Ovary (tissue), 10 donors: ENCODE measurements at places on chromosomes 1 and 21. TPM values are rescaled to one million over a fixed set of nuclear protein-coding genes. Genes with fewer than 3 reads are reported as not detected.

DNA sequence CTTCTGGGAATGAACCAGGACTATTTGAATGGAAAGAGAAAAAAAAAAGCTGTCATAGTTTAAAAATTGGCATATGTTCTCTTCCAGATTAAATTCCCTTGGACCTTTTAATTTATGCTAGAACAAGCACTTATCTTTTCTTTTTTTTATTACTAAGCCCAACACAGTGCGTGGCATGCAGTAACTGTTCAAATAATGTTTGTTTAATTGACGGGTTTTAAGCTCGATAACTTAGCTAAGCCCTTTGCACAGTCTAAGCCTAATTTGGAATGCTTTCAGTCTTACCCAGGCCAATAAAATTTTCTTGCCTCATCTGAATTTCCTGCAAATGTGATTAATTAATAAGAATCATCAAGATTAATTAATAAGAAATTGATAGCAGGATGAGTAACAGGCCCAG lies 39.3 kb upstream of the EDEM3 start:
- H3K36me3 ChIP-seq: no peaks in the 10 kb centered on the region
- no peak for DNase-seq
- H3K4me1 ChIP-seq: no peaks in the 10 kb centered on the region
- no peak overlapping the region for H3K27ac ChIP-seq
- H3K27me3 ChIP-seq: no peaks in the 10 kb centered on the region
- no peak overlapping the region for H3K4me3 ChIP-seq

- no peak for DNase-seq
- H3K4me1 ChIP-seq: no peaks in the 10 kb centered on the region
- H3K27me3 ChIP-seq: no peaks in the 10 kb centered on the region
These were observed 8.0 kb downstream of the HES4 start for GRCh38 chr1:991895-992294.

- H3K27me3 ChIP-seq: no peaks in the 10 kb centered on the region
- H3K4me1 ChIP-seq: no peaks in the 10 kb centered on the region
- no peak overlapping the region for H3K27ac ChIP-seq
- H3K4me3 ChIP-seq: no peak overlapping the region
- no peaks in the 10 kb centered on the region for H3K36me3 ChIP-seq
- DNase-seq: no peak
These were observed 8.1 kb downstream of the KAZN start for GRCh38 chr1:14606632-14607031.

GRCh38 chr1:115865704-115866380 lies 24.9 kb upstream of the NHLH2 start:
- H3K27ac ChIP-seq: no peak overlapping the region
- no peak for DNase-seq
- no peak overlapping the region for H3K4me3 ChIP-seq
- H3K4me1 ChIP-seq: no peaks in the 10 kb centered on the region
- no peaks in the 10 kb centered on the region for H3K27me3 ChIP-seq

- no peaks in the 10 kb centered on the region for H3K4me1 ChIP-seq
- H3K36me3 ChIP-seq: no peaks in the 10 kb centered on the region
- no peak overlapping the region for H3K27ac ChIP-seq
- no peaks in the 10 kb centered on the region for H3K27me3 ChIP-seq
- DNase-seq: no peak
These were observed 246.3 kb downstream of the DPYD start for GRCh38 chr1:97674517-97674916.

GRCh38 chr1:193539731-193540459 lies 353.5 kb upstream of the B3GALT2 start:
- no peak overlapping the region for H3K4me3 ChIP-seq
- no peak for DNase-seq
- peaks cover 3% of the 10 kb centered on the region for H3K4me1 ChIP-seq
- H3K27me3 ChIP-seq: no peaks in the 10 kb centered on the region
- no peaks in the 10 kb centered on the region for H3K36me3 ChIP-seq

- no peak overlapping the region for H3K4me3 ChIP-seq
- no peaks in the 10 kb centered on the region for H3K4me1 ChIP-seq
- H3K27me3 ChIP-seq: no peaks in the 10 kb centered on the region
- no peak for DNase-seq
These were observed 22.8 kb downstream of the WDR64 start for GRCh38 chr1:241674805-241675384.

GRCh38 chr1:234915924-234916675 lies 212.5 kb downstream of the TOMM20 start:
- no peaks in the 10 kb centered on the region for H3K27me3 ChIP-seq
- no peak for DNase-seq
- H3K36me3 ChIP-seq: no peaks in the 10 kb centered on the region

GRCh38 chr1:198597690-198598430 lies 41.0 kb upstream of the PTPRC start:
- H3K27ac ChIP-seq: no peak overlapping the region
- H3K4me3 ChIP-seq: no peak overlapping the region
- DNase-seq: no peak
- no peaks in the 10 kb centered on the region for H3K36me3 ChIP-seq
- H3K27me3 ChIP-seq: no peaks in the 10 kb centered on the region
- no peaks in the 10 kb centered on the region for H3K4me1 ChIP-seq

DNA sequence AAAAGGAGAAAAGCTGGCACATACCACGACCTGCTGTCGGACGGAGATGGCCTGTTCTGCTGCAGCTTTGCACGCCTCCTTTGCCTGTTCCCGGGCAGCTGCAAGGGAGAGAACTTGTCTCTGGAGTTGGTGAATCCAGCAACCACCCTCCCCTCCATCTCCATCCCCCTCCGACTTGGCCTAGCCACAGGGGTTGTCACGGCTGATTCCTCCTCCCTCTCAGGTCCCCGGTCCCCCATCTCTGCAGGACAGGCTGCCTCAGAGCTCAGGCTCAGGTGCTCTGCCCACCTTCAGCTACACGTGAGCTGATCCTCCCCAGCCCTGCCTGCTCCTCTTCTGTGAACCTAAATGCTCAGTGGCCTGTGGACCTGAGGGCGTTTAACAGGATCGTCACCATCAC lies 11.1 kb upstream of the SRM start:
- H3K4me1 ChIP-seq: no peaks in the 10 kb centered on the region
- no peaks in the 10 kb centered on the region for H3K36me3 ChIP-seq
- no peak overlapping the region for H3K4me3 ChIP-seq
- no peaks in the 10 kb centered on the region for H3K27me3 ChIP-seq

DNA sequence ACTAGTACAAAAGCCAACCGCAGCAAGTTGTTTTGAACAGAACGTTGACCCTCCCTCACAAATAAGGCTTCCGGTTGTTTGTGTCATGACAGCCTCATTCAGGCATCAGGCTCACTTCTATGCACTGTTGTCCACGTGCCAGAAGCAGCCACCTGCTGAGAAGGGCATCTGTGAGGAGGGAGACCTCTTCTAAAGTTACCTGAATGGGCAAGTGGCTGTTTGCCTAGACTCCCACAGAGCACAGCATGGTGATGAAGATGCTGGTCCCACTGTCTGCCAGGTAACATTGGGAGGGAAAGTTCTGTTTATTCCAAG lies 176.1 kb downstream of the CLIC6 start:
- H3K4me1 ChIP-seq: peaks cover 2% of the 10 kb centered on the region
- no peak for DNase-seq
- H3K27ac ChIP-seq: no peak overlapping the region
- H3K27me3 ChIP-seq: no peaks in the 10 kb centered on the region
- H3K36me3 ChIP-seq: no peaks in the 10 kb centered on the region
- H3K4me3 ChIP-seq: no peak overlapping the region

The OR2T2 gene
- polyA plus RNA-seq: not detected

The ALPL gene
- 4.1 TPM for polyA plus RNA-seq

The YY1AP1 gene
- polyA plus RNA-seq: 101 TPM

The TPR gene
- 28.8 TPM for polyA plus RNA-seq
